ENCODE measurements at places on chromosomes 11 and 22. TPM values are rescaled to one million over a fixed set of nuclear protein-coding genes. Genes with fewer than 3 reads are reported as not detected.

Gene UPK3A
- not detected for total RNA-seq

Gene KIRREL3
- not detected for total RNA-seq

Gene PCF11
- 94.8 TPM for total RNA-seq

Gene SCGB1D1
- total RNA-seq = not detected

Gene SIK2
- total RNA-seq = 13.9 TPM

Gene AGBL2
- 0.29 TPM for total RNA-seq

Gene MTMR3
- 57.8 TPM for total RNA-seq

Gene BIK
- 7.7 TPM for total RNA-seq

Gene FXYD6
- total RNA-seq = 4.8 TPM

Gene PGM2L1
- total RNA-seq = 0.91 TPM

Gene GGTLC3
- not detected for total RNA-seq

Gene AIP
- 40.3 TPM for total RNA-seq

Gene CXCR5
- total RNA-seq = not detected

Gene OR10A2
- total RNA-seq = not detected

Gene ANKRD49
- total RNA-seq = 18.0 TPM

Gene KCNQ1OT1
- 3.1 TPM for total RNA-seq

Gene NELL1
- not detected for total RNA-seq

Gene RASSF10
- 9.2 TPM for total RNA-seq

Gene CRYBB1
- not detected for total RNA-seq

Gene GGT5
- total RNA-seq = 18.4 TPM

Gene ADM2
- total RNA-seq = not detected

Gene PLEKHA7
- total RNA-seq = 23.6 TPM

Gene MORC2
- total RNA-seq = 12.9 TPM

Gene FLRT1
- not detected for total RNA-seq

Gene NXPE2
- total RNA-seq = not detected

Gene MMP8
- 0.15 TPM for total RNA-seq

Gene RFPL1
- total RNA-seq = not detected

Gene KCTD17
- total RNA-seq = 67.0 TPM

Gene CABP4
- not detected for total RNA-seq

Gene SLCO2B1
- total RNA-seq = 7.7 TPM

Gene BDNF
- total RNA-seq = 0.45 TPM

Gene HTR3A
- total RNA-seq = not detected

Gene BLID
- not detected for total RNA-seq

Gene APOA5
- total RNA-seq = not detected

Gene OR2D2
- total RNA-seq = 0.76 TPM

Gene SLC7A4
- 2.1 TPM for total RNA-seq

Gene HBB
- total RNA-seq = 45.8 TPM

Gene CARD18
- total RNA-seq = not detected

Gene SLC37A2
- 67.3 TPM for total RNA-seq

Gene MMP27
- total RNA-seq = not detected

Gene MS4A3
- not detected for total RNA-seq

Gene C11orf42
- total RNA-seq = not detected

Gene C11orf86
- not detected for total RNA-seq

Data from suprapubic skin (tissue), 4 donors.